Muscle of leg (tissue), 16 donors: ENCODE measurements at places on chromosomes 1 and 21.

- no peak for DNase-seq
- no peak overlapping the region for H3K4me3 ChIP-seq
- H3K27ac ChIP-seq, result no peak overlapping the region
Measured at GRCh38 chr1:28573564-28573963, 18.5 kb upstream of the RAB42 start.

DNA sequence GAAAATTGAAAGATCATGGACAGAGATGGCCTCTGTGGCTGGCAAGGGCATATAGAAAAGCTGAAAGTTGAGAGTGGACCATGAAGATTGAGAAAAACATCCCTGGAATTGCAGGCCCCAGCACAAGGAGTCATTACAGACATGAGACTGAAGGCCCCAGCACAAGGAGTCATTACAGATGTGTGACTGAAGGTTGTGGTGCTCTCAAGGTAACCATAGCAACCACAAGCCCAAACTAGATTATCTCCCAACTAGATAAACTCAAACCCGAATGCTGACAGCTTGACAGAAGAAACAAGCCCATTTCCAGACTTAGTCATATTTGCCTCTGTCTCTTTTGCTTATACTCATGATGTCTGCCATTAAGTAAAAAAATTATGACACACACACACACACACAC is 1252.1 kb upstream of the ADGRL4 start:
- no peak for DNase-seq
- H3K4me1 ChIP-seq, result no peaks in the 10 kb centered on the region
- H3K27ac ChIP-seq, result no peak overlapping the region
- H3K4me3 ChIP-seq, result no peak overlapping the region

GRCh38 chr1:201850053-201850397 is 21.1 kb downstream of the IPO9 start:
- no peaks in the 10 kb centered on the region for H3K27me3 ChIP-seq
- H3K4me3 ChIP-seq, result no peak overlapping the region
- peak; percentile 72 for DNase-seq
- H3K27ac ChIP-seq, result peak overlapping the region; percentile 72
- peaks cover 51% of the 10 kb centered on the region for H3K36me3 ChIP-seq

DNA sequence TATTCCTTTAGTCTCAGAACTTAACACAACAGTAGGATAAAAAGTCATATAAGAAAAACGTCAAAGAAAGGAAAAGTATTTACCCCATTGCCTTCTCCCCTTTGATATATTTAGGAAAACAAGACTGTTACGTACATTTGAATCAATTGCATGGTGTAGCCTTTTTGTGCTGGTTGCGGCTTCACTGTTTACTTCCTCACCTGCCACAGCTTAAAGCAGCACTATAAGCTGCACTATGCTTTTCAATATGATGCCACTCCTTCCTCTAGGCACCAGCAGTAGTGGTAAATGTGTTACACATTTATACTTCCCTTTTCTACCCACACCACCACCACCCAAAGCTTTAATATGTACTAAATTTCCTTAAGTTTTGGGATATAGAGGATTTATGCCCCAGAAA is 111.1 kb downstream of the ATP1B1 start:
- H3K27me3 ChIP-seq, result no peaks in the 10 kb centered on the region
- no peak for DNase-seq
- no peaks in the 10 kb centered on the region for H3K4me1 ChIP-seq
- H3K4me3 ChIP-seq, result no peak overlapping the region
- H3K27ac ChIP-seq, result no peak overlapping the region
- H3K36me3 ChIP-seq, result no peaks in the 10 kb centered on the region

GRCh38 chr1:22786719-22787489 is 76.3 kb downstream of the EPHB2 start:
- peaks cover 4% of the 10 kb centered on the region for H3K27me3 ChIP-seq
- no peak for DNase-seq
- H3K4me3 ChIP-seq, result no peak overlapping the region
- H3K4me1 ChIP-seq, result peaks cover 33% of the 10 kb centered on the region

- peaks cover 5% of the 10 kb centered on the region for H3K4me1 ChIP-seq
- DNase-seq, result no peak
- peak overlapping the region; percentile 56 for H3K27ac ChIP-seq
- no peaks in the 10 kb centered on the region for H3K36me3 ChIP-seq
Measured at GRCh38 chr1:67723620-67724019, 38.6 kb downstream of the GADD45A start.
